ENCODE measurements at places on chromosomes 16 and 17.

DNA sequence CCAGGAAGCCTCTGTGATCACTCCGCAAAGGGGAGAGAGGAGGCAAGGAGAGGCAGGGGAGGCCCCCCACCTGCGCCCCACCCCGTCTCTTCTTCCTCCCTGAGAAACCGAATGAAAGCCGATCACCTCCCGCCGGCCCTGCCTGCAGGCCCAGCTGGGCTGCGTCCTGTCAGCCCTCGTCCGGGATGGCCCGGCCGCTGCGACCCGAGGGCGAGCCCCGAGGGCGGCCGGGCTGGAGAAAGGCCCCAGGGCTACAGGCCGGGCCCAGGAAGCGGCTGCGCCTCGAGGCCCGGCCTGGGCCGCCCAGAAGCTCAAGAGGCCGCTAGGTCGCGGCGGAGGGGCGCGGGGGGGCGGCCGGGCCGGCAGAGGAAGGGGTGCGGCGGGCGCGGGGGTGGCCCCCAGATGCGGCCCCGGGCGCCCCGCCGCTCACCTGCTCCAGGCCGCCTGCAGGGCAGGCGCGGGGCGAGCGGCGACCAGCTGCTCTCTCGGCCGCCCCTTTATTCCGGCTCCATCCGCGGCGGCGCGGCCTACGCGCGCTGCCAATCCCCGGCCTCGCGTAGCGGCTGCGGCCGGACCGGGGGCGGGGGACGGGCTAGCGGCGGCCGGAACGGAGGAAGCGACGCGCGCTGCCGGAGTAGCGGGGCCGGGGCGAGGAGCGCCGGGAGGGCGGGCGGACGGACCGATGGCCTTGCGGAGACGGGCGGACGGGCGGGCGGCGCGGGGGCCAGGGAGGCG lies at the start of gene ZNF319:
ZNF319 (minus strand) TSS at position 702 of the 735 bp plus-strand sequence. CDS start 2,407 bp downstream, outside the sequence.
- peak; percentile 13 for DNase-seq

GRCh38 chr17:80781211-80781610 lies 210.4 kb upstream of the CHMP6 start:
- DNase-seq = no peak

DNA sequence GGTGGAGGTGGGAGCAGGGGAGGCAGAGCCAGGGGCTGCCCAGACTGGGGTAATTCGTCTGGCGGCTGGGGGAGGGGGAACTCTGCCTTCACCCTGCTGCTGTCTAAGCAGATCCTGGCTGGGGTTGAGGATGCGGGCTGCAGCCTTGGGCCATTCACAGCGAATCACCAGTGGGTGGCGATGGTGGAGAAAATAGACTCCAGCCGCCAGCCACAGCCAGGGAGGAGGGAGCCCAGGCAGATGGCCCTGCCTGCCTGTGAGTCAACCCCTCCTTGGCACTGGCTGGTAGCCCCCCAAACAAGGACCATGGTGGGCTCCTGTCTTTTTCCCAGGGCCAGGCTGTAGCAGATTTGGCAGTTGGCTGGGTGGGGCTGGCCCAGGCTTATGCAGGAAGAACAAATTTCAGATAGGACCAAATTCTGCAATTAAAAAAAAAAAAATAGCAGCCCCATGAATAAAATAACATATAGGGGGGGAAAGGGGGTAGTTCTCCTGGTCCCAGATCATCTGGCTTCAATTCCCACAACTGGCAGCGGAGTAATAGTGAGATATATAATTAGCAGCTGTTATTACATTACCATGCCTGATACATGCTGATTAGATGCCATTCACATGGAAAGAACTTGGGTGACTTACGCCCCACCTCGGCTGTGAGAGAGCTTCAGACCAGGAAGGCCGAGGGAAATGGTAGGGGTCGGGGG lies 41.5 kb upstream of the CDH5 start:
- no peak for DNase-seq

DNA sequence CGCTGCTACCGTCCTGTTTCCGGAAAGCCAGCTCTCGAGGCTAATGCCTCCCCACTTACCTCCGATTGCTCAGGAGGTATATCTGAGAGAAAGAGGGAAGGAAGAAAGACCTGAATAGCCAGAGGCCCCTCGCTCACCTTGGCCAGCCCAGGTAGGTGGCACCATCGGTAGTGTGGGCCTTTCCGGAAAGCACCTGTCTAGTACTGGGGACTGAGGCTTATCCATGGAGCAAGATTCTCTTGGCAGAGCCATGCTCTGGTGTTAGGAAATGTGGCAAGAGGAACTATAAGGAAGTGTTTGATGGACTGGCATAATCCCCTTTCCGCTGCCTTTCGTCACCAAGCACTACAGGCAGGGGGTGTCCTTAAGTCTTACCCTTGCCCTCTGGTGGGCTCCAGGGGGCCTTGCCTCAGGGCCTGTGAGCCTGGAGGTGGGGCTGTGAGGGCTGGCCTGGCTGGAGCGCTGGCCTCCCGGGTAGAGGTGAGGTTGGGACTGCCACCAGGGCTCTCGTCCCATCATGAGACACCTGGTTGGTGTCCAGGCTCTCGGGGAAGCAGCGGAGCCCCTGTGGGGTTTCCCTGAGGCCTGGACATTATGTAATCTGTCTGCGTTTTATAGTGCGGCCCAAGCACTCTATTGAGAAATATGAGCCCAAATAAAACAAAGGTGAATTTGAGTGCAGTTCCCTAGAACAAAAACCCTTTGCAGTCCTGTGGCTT lies 2.9 kb downstream of the CMIP start:
- no peak for DNase-seq

DNA sequence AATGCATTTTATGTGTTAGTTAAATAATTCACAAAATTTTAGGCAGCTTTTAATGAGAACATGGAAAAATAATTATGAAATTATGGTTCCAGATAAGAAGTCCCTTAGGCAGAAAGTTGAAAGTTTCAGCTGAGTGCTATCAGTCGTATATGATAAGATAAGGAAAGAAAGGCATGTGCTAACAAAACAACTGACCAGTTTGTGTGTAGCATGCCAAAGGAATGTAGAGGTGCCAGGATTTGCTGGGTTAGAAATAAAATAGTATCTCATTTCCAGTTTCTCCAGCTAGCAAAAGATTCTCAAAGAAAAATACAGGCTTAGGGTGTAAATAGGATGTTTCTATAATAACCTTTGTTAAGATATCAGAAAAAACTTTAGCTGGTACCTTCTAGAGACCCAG lies 1044.5 kb upstream of the CDH8 start:
- no peak for DNase-seq

GRCh38 chr16:21101631-21102420 lies 48.8 kb downstream of the DNAH3 start:
- peak; percentile 9 for DNase-seq

- no peak for DNase-seq
These were observed 30.3 kb downstream of the CPSF4L start for GRCh38 chr17:73231395-73231794.
